CD4-positive, alpha-beta memory T cell (primary cell): ENCODE measurements at places on chromosomes 1 and 21.

- no peak for DNase-seq
Measured at GRCh38 chr1:156162430-156163037, 9.1 kb downstream of the SEMA4A start.

- DNase-seq: no peak
Measured at GRCh38 chr1:176515310-176515709, 52.3 kb downstream of the PAPPA2 start.

DNA sequence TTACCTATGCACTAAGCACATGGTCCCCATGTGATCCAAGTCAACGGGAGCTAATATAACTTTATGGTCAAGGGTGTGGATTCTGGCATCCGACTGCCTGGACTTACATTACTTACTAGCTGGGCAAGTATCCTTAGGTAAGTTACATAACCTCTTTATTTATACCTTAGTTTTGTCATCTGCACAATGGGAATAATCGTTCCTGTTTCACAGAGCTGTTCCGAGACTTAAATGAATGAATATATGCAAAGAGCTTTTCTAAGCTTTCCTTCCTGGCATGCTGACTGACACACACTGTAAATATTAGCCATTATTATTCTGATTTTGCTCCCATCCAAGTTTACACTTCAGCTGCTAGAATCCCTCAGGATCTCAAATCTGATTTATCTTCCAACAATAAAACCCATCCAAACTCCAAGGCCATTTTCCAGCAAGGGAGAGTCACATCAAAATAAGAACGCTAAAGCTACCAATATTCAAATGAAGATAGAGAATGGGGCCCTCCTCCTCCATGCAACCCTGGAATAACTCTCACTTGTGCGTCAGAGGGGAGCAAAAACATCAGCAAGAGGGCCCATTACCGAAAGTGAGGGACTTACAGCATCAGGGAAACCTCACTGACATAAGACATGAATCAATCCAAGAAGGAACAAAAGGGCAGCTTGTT lies 115.6 kb upstream of the KAZN start:
- DNase-seq: no peak

GRCh38 chr21:34589511-34590282 lies 25.2 kb downstream of the RCAN1 start:
- DNase-seq: no peak

GRCh38 chr1:11523746-11524464 lies 45.0 kb downstream of the DISP3 start:
- DNase-seq: no peak

DNA sequence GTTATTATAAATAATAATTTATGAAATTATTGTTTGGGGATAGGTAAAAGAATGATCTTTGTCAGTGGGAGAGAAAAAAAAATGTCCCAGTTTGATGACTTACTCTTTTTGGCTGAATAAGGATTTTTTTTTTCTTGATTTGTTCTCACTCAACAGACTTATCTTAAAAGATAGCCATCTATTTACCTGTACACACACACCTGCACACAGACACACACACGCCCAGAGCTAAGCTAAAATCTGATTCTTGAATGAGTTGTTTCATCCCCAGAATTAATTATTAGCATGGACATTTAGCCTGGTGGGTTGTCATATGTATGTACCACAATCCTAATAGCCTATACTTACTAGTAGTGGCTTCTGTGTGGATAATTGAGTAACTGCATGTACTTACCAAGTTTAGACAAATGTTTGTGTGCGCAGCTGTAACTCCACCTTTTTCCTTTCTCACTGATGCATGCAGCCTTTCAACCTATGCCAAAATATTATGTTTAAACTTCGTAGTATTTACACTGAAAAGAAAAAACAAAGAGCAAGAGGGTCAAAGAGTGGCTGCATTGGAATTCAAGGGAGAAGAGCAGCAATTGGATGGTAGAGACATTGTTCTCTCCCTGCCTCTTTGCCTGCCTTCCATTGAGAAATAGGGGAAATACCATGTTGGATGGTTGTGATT lies 174.3 kb downstream of the ADGRL2 start:
- no peak for DNase-seq

GRCh38 chr1:6170742-6171201 lies 9.3 kb downstream of the CHD5 start:
- no peak for DNase-seq
